ENCODE measurements at places on chromosomes 1 and 21.

DNA sequence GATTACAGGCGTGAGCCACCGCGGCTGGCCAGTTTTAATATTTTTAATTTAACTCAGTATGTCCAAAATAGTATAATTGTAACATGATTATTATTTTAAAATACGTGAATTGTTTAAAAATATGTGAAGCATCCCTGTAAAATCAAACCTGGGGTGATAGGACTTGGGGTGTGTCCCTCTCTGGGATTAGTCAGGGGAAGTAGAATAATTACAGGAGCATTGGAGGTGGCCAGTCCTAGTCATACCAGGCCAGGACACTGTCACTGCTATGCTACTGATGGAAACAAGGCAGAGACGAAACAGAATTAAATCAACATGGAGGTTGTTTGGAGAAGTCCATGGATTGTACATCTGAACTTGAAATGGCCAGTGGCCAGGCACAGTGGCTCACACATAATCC lies 16.8 kb downstream of the SZRD1 start:
- no peak for DNase-seq

- no peak for DNase-seq
Measured at GRCh38 chr1:226526801-226527595, 21.6 kb upstream of the STUM start.

GRCh38 chr1:57204942-57205787 lies 218.7 kb downstream of the DAB1 start:
- no peak for DNase-seq

GRCh38 chr1:71645015-71645414 lies 564.2 kb upstream of the ZRANB2 start:
- DNase-seq, result no peak
